ENCODE measurements at places on chromosomes 7 and 10.

- DNase-seq, result no peak
These were observed 537 bp downstream of the NAPEPLD start for GRCh38 chr7:103148131-103148993.

DNA sequence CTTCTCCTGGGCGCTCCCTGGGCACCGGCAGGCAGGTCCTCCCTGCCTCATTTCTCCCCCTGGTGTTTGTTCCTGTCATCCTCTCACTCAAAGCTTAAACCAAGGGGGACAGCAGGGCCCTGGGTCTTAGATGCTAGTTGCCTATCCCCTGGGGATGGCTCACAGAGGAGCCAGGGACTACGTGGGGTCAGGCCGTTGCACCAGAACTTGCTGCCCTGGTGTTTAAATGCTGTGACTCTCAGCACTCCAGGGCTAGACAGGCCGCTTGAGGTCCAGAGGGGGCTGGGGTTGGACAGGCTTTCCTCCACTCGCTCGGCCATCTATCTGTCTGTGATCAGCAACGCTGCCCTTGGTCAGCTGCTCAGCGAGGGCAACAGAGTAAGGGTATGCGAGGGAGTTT lies 340.3 kb downstream of the CXCL12 start:
- no peak for DNase-seq

DNA sequence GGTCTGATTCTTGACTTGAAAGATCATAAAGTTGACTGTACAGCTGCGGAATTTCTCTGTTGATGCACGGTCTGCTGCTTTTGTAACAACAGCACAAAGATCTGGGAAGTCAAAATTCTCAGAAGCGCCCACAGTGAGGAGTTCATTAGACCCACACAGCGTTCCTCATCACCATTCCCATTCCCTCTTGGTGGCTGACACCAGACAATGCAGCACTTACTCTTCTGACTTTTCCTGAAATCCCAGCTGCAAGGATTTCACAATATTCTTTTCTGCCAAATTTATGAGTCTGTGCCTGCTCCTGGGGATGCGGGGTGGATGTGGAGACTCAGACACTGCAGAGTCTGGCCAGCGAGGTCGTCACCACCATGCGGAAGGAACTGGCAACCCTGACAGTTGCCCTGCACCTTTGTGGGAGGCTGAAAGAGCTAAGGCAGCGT lies 233.9 kb downstream of the FANK1 start:
- no peak for DNase-seq

- DNase-seq, result no peak
These were observed 75.7 kb upstream of the PDE1C start for GRCh38 chr7:32145911-32146310.

DNA sequence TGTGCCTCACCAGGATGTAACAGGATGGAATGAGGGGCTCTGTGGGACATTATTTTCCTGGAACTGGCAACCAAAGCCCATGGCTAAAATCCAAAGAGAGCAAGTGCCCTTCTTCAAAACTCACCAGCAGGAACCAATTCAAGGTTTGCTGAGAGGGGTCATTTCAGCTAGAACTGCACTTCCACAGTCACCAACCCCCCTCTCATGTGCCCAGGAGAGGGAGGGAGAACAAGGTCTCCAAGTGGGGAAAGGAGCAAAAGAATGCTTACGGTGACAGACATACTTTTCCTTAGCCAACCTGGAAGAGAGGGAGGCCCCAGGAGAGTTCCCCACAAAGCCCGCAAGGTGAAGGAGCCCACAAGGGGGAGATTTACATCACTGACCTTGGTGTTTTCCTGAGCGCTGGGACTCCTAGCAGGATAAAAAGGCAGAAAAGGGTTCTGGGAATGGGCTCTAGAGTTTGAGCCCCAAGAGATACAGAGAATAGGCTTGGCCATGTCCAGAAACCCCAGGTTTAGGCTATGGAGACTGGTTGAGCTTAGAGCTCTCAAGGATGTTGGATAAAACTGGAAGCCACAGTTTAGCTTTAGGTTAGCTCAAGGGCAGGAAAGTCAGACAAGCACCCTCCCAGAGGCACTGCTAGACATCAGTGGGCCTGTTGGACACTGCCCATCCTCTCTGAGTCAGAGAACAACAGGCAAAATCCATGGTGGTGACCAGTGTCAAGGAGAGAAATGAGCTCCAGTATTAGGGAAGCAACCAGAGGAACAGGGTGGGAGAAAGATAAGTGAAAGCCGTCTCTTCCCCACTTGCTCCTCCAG lies 63.9 kb upstream of the GHITM start:
- DNase-seq, result no peak

GRCh38 chr10:123391275-123392028 lies 237.2 kb downstream of the BUB3 start:
- DNase-seq, result no peak

DNA sequence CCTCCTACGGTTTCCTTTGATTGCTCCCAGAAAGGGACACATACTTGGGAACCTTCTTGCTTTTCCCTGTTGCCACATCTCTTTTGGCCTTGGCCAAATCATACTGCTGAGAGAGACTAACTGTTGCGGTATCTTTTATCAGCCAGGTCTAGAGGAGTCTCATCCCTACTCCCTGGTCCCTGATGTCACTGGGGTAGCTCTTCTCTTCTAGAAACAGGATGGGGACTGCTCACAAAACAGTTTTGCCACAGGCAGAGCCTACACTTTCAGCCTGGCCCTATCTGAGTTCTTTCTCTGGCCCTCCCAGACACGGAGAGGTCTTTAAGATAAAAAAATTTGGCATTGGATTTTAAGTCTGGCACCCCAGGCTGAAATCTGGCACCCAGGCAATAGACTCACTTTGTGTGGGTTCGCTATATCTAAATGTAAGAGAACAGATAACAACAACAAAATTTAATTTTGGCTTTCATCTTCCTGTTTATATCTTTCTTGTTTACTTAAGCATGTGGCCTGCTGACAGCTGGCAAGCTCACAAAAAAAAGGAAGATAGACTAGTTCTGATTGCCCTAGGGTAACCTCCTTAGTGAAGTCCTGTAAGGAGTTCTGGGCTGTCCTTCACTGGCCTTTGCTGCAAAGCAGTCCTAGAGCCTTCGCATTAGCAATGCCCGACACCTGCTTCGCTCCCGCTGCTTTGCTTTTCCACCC lies 228.3 kb upstream of the NPVF start:
- no peak for DNase-seq

DNA sequence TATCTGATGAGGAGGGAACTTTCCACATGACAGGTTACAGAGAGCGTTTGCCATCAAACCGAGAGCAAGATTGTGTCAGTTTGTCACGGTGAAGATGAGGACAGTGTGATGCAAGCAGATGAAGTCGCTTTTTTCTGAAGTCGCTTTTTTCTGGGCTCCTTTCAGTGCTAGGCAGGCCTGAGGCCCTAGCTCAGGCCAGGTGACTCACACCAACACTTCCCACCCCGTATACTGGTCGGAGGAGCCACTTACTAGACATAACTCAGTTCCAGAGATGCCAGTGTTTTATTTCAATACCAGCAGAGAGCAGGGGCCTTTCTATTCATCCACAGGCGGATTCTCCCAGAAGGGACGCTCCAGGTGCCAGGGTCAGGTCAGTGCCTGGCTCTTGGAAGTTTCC lies 58.9 kb downstream of the SFMBT2 start:
- DNase-seq, result no peak

GRCh38 chr10:105109164-105109563 lies 468.1 kb downstream of the SORCS3 start:
- DNase-seq, result no peak

DNA sequence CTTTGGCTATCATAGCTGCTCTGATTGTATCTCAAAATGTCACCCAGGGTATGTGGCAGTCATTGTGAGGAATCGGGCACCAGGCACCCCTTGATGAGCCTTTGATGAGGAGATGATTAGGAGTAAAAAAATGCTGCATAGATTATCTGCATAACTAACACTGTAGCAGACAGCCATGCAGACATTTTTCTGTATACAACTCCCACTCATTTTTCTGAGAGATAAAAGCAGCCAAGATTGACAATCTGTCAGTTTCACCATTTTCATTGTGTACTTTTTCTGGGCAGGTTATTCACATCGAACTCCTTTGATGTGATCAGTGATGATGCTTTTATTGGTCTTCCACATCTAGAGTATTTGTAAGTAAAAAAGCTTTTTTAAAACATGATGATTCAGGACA lies 19.4 kb downstream of the LGI1 start:
- no peak for DNase-seq

GRCh38 chr10:86942441-86943315 lies 14.7 kb downstream of the MMRN2 start:
- DNase-seq, result no peak

GRCh38 chr7:80699045-80699638 lies 60.7 kb downstream of the CD36 start:
- DNase-seq, result no peak

DNA sequence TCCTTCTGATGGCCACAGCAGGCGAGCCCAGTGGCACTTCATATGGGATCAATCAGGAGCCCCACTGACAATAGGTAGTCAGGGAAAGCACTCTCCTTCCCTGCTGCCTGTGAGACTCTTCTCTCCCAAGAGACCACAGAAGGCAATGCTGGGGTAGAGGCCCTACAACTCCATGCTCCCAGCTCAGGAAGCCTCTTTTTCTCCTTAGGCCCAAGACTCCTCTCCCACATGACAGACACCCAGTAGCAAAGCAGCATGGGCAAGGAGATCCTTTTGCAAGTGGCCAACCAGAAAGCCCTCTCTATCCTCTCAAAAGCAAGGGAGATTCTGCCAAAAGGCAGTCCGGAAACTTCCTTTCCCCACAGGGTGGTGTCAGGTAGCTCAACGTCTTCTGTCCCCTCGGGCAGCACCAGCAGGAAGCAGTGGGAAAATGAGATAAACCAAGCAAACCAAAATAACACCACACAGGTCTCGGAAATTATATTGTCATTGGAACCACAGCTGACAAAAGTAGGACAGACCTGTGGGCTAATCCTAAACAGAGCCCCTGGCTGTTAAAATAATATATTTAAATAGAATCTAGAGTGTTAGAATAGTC lies 172.7 kb upstream of the GDF10 start:
- no peak for DNase-seq

- DNase-seq, result no peak
These were observed 262.5 kb downstream of the AHR start for GRCh38 chr7:17560966-17561365.

Measured in H1 (cell line).